Erythroblast (primary cell): ENCODE measurements at places on chromosomes 4 and X.
A peak's percentile ranks its signal among the peaks of the same experiment; 100 is the strongest.

- no peak for DNase-seq
These were observed 292.6 kb downstream of the IQCM start for GRCh38 chr4:149523039-149523438.

DNA sequence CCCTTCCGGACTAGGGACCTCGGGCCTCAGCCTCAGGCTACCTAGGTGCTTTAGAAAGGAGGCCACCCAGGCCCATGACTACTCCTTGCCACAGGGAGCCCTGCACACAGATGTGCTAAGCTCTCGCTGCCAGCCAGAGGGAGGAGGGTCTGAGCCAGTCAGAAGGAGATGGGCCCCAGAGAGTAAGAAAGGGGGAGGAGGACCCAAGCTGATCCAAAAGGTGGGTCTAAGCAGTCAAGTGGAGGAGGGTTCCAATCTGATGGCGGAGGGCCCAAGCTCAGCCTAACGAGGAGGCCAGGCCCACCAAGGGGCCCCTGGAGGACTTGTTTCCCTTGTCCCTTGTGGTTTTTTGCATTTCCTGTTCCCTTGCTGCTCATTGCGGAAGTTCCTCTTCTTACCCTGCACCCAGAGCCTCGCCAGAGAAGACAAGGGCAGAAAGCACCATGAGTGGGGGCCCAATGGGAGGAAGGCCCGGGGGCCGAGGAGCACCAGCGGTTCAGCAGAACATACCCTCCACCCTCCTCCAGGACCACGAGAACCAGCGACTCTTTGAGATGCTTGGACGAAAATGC lies at the start of gene WAS:
Gene WAS, plus strand, starts transcription at position 389 of the 572 bp plus-strand sequence. Its CDS starts 55 bp downstream, at position 444.
- no peak for DNase-seq

GRCh38 chrX:69503782-69504625 lies at the start of gene NALF2:
Gene NALF2, plus strand, starts transcription at chrX:69504326. Its CDS starts 957 bp downstream, at chrX:69505283.
- peak; percentile 3 for DNase-seq

GRCh38 chrX:135477576-135477975 lies 42.9 kb upstream of the INTS6L start:
- peak; percentile 49 for DNase-seq

- DNase-seq, result no peak
These were observed 594.3 kb upstream of the DIPK2B start for GRCh38 chrX:45794995-45795337.

DNA sequence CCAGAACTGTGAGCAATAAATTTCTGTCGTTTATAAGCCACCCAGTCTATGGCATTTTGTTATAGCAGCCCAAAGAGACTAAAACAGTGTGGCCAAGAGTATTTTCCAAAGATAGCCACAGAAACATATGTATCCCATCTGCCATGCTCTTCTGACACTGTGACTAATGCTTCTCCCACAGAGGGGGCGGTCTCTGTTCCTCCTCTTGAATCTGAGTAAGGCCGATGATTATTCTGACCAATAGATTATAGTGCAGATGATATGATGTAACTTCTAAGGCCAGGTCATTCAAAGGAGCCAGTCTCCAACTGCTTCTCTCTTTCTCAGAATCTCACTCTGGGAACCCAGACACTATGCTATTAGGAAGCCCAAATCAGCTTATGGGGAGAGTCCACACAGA lies 570.7 kb downstream of the BCOR start:
- no peak for DNase-seq

- no peak for DNase-seq
These were observed 62.3 kb downstream of the ALG13 start for GRCh38 chrX:111743316-111743715.

- no peak for DNase-seq
These were observed 75.9 kb downstream of the C4orf51 start for GRCh38 chr4:145755802-145756201.

- no peak for DNase-seq
These were observed 205.5 kb downstream of the MID1 start for GRCh38 chrX:10414862-10415261.

- DNase-seq, result no peak
These were observed 25.7 kb upstream of the CT47A1 start for GRCh38 chrX:121011254-121011653.

DNA sequence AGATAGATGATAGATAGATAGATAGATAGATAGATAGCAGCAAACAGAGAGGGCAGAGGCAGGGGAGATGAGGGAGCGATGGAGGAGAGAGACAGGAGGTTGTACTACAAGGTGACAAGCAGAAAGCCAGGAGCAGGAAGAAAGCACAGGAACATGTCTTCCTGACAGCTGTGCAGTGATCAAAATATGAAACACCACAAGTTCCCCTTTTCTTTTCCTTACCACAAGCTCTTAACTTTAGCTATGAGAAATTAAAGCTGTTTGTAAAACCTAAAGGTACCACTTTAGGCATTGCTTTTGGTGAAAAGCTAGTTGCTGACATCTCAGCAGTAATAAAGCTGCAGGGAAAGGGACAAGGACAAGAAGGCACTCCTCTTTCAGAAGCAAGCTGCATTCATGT lies 9.1 kb upstream of the MAGED4B start:
- DNase-seq, result no peak
